Fibroblast of skin of abdomen (primary cell): ENCODE measurements at places on chromosomes 3 and 15.

- peak; percentile 10 for DNase-seq
These were observed 5.0 kb downstream of the CHST13 start for GRCh38 chr3:126528800-126529541.

GRCh38 chr15:26773917-26774316, 1.1 kb upstream of the GABRB3 start:
- no peak for DNase-seq

DNA sequence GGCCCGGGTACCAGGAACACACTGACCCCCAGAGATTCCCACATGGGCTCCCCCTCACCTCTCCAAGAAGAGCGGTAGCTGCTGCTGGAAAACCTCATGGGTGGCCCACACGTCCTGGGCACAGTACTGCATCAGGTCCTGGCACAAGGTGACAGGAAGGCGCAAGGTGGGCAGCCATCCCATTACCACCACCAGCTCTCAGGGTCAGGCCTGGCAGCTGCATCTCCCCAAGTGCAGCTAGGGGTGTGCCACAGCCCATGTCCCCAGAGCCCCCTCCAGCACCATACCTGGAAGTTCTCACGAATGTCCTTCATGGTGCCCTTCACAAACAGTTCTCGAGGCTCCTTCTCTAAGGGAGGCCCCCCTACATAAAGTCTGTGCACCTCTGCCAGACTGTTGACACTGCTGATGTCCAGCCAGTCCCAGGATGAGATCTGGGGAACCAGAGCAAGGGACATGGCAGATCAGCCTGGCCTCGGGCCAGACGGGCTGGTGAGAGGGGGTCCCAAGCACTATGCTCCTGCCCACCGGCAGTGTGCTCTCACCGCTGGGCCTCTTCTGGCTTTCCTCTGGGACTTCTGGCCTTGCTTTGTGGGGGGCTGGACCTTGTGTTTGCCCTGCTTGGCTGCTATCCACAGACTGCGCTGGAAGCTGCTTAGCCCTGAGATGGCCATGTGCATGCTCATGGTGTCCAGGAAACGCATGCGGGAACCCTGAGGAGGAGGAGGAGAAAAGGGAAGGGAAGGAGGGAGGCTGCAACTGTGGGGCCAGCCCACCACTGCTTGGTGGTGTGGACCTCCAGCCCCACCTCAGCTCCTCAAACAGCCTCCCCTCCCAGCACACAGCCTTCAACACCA, 6.0 kb downstream of the POLG start:
- DNase-seq = no peak

- no peak for DNase-seq
These were observed 1.2 kb downstream of the BTLA start for GRCh38 chr3:112497897-112498548.

GRCh38 chr3:188473591-188474288, 319.8 kb downstream of the LPP start:
- DNase-seq = no peak

GRCh38 chr15:59074607-59075006, 30.3 kb upstream of the CCNB2 start:
- DNase-seq = no peak

DNA sequence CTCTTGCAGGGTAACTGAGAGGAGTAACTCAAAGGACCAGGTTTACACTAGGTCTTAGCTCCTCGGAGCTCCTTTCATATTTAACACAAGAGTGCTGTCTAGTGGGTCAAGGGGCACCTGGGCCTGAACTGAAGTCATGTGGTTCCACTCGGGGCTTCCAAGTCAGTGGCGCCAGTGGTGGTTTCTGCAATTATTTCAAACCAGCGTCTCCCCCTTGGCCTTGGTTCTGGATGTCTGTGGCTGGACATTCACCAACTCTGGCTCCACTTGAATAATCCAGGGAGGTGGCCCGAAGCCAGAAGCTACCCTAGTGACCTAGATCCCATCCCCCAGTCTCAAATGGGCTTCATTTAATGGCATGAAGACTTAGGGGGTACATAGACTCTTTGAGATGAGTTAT, 144.3 kb upstream of the ADAMTS9 start:
- DNase-seq = no peak

- DNase-seq = peak; percentile 45
These were observed 486.8 kb upstream of the THBS1 start for GRCh38 chr15:39094116-39094515.
